Mammary epithelial cell (primary cell): ENCODE measurements at places on chromosomes 6 and 20. TPM values are rescaled to one million over a fixed set of nuclear protein-coding genes. Genes with fewer than 3 reads are reported as not detected.

- DNase-seq: peak; percentile 78
Observed at GRCh38 chr6:129748901-129749748, 39.1 kb upstream of the ARHGAP18 start.

- DNase-seq: no peak
Observed at GRCh38 chr6:142935553-142936517, 9.1 kb downstream of the HIVEP2 start.

DNA sequence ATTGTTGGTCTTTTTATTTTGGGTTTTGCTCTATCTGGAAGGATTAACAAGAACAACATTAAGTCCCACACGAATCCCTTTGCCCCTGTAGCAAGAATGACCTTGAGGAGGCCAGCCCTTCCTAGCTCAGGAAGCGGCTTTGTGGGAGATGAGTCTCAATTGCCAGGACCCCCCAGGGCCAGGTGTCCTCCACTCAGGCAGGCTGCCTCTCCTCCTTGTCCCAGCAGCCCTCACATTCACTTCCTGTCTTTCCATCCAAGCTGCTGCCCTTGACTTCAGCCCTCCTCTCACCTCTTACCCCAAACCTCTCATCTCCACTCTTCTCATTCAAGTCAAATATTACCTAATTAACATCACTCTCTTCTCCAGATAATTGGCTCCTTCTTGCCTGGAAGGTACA lies 22.6 kb upstream of the SYNDIG1 start:
- no peak for DNase-seq

- DNase-seq: peak; percentile 81
Observed at GRCh38 chr6:85403331-85404015, 46.4 kb upstream of the NT5E start.

DNA sequence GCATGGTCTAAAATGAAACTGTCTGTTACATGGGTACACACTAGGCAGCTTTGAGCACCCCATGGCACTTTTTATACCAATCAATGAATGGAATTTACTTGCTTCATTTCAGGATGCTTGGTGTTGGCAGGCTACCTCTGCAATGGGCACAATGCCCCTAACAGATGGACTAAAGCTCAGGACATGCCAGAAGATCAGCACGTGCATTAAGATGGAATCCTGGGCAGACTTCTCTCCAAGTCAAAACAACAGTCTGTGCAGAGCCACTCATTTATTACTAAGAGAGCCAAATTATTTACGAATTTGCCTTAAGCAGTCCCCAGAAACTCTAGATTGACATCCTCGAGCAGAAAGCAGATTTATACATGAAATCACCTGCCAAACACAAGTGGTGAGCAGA lies 55.8 kb upstream of the SCML4 start:
- DNase-seq: no peak

TRAPPC3L gene
- polyA plus RNA-seq: 0.18 TPM

- peak; percentile 63 for DNase-seq
Observed at GRCh38 chr6:22657352-22657980, 88.1 kb downstream of the HDGFL1 start.

CDSN gene
- 2.8 TPM for polyA plus RNA-seq

SLC35D3 gene
- polyA plus RNA-seq: not detected

KCNK5 gene
- 0.40 TPM for polyA plus RNA-seq

GRCh38 chr6:169828176-169828575 lies 76.8 kb downstream of the ERMARD start:
- DNase-seq: no peak

PRR18 gene
- polyA plus RNA-seq: 0.01 TPM

- no peak for DNase-seq
Observed at GRCh38 chr6:119986934-119987549, 637.5 kb upstream of the MAN1A1 start.

DNA sequence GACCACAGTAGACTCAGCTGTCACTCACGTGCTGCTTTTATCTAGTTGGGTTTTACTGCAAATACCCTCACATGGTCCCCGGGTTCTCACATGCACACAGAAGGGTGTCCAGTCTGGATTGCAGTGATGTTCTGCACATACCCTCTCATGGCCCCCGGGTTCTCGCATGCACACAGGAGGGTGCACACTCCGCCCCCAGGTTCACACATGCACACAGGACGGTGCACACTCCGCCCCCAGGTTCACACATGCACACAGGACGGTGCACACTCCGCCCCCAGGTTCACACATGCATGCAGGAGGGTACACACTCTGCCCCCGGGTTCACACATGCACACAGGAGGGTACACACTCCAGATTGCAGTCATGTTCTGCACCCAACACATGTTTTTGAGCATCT lies 224.3 kb downstream of the ERMARD start:
- no peak for DNase-seq

LPA gene
- not detected for polyA plus RNA-seq

TP53INP2 gene
- 1.2 TPM for polyA plus RNA-seq

- no peak for DNase-seq
Observed at GRCh38 chr20:11918981-11919380, 1.3 kb downstream of the BTBD3 start.
